MCF 10A (cell line): ENCODE measurements at places on chromosomes 5 and 9. TPM values are rescaled to one million over a fixed set of nuclear protein-coding genes. Genes with fewer than 3 reads are reported as not detected.
A peak's percentile ranks its signal among the peaks of the same experiment; 100 is the strongest.

GRCh38 chr9:70112981-70113380 is 69.3 kb downstream of the MAMDC2 start:
- H3K27ac ChIP-seq: no peak overlapping the region
- no peak overlapping the region for H3K4me3 ChIP-seq
- H3K27me3 ChIP-seq: no peaks in the 10 kb centered on the region
- DNase-seq: no peak

DNA sequence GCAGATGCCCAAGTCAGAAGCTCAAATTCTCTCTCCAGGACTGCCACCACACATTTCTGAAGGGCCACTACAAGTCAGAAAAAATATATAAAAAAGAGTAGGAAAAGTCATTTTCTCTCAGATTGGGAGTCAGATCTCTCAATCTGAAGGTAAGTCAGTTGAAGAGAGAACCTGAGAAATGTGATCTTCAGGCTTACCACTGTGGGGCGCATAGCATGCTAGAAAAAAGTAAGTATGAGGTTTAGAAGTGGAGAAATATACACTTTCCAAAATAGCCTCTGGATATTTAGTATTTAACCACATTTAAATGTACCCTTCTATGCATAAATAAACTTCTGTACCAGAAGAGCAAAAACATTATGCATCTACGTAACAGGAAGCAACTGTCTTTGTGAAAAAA is 800.7 kb upstream of the CTNND2 start:
- no peak overlapping the region for H3K4me3 ChIP-seq
- no peaks in the 10 kb centered on the region for H3K4me1 ChIP-seq
- peaks cover 5% of the 10 kb centered on the region for H3K36me3 ChIP-seq
- H3K27ac ChIP-seq: no peak overlapping the region

DNA sequence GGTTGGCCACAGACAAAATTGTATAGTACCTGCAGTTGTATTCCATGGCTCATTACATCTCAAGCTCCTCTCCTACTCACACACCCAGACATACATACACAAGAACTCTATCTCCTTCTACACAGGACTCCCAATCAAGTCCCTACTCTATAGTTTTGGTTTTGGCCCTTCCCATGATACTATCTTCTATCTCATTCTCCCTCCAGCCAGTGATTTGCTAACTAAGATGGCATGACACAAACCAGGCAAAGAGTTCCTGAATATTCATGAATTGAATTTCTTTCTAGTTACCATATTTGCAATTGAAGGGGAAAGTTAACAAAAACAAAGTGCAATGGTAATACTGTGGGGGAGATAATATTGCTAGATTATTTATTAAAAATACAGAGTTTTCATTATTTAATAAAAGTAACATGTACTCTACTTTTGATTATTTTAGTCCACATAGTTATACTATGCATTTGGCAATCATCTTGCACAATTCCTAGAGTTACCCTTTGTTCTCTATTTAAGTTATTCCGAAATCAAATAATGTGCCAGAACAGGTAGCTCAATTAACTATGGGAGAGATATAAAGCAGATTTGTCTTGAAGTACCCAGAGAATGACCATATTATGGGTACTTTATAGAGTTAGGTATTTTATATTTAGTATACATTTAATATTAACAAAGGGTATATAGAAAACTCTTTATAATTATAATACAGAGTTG is 9.6 kb upstream of the LURAP1L start:
- no peak for DNase-seq

DNA sequence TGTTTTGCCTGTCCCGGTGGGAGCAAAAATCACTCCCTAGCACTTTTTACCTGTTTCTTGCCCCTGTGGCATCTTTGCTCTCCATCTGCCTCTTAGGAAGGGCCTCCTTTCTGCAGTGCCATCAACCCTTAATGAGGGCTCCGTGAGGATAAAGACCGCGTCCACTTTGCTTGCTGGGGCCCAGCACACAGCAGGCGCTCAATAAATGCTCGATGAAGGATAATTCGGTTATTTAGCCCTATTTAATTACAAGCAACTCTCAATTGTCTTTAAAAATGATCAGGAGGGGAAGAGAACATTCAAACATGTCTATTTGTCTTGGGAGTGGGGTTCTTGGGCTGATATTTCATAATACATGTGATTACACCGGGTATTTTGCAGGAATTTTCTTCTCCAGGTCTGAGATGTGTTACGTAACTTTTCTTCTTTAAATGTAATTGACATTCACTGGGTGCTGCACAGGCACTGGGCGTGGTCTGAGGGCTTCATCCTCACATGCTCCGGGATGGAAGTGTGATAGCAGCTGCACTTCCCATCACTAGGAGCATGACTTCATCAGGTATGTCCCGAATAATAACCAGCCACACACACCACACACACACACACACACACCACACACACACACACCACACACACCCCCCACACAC is 19.8 kb upstream of the NTNG2 start:
- DNase-seq: peak; percentile 52
- peaks cover 76% of the 10 kb centered on the region for H3K27me3 ChIP-seq
- H3K27ac ChIP-seq: no peak overlapping the region

GRCh38 chr5:111532886-111533582 is 20.7 kb upstream of the STARD4 start:
- H3K27me3 ChIP-seq: no peaks in the 10 kb centered on the region
- H3K27ac ChIP-seq: no peak overlapping the region
- no peak for DNase-seq
- H3K36me3 ChIP-seq: no peaks in the 10 kb centered on the region
- peaks cover 8% of the 10 kb centered on the region for H3K4me1 ChIP-seq
- no peak overlapping the region for H3K4me3 ChIP-seq

GRCh38 chr5:147939431-147940114 is 33.2 kb upstream of the C5orf46 start:
- peak overlapping the region; percentile 8 for H3K27ac ChIP-seq
- peak; percentile 62 for DNase-seq
- H3K27me3 ChIP-seq: no peaks in the 10 kb centered on the region
- H3K4me1 ChIP-seq: peaks cover 9% of the 10 kb centered on the region
- H3K4me3 ChIP-seq: no peak overlapping the region

DNA sequence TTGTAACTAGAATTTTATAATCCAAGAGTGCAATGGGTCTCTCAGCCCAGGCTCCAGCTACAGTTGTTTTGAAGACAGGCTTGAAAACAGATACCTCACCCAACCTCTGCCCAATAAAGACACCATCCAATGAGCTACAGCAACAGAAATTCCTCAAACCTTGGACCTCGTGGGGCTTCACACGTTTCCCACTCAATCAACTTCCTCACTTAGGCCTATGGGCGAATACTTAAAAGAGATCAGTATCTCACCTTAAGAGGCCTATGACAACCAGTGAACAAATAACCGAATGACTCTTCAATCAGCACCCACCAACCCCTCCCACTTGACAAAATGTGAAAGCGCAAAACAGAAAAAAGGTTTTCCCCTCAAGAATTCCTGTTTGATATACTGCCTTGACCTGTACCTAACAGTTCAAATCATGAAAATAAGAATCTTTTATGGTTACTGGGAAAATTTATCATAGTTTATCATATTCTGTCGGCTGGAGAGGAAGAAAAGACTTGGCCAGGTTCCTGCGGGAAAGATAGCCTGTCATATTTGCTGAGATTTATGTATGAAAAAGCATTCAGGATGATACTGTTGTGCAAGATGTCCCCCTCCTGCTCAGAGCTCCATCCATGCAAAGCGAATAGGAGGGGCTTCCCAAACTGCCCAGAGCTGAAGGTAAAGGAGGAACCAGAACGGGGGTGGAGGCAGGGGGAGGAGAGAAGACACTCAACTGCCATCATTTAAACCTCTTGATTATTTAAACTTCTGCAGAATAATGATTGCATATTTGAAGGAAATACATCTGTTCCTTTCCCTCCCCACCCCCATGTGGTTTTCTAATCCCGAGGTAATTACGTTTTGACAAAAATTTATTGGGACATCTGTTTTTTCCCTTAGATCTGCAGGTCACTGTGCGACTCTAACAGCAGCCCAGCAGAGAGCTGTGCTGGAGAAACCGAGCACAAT is 256.3 kb downstream of the NFIB start:
- no peak for DNase-seq
- no peaks in the 10 kb centered on the region for H3K27me3 ChIP-seq
- H3K4me3 ChIP-seq: no peak overlapping the region
- no peaks in the 10 kb centered on the region for H3K4me1 ChIP-seq
- no peak overlapping the region for H3K27ac ChIP-seq
- H3K36me3 ChIP-seq: no peaks in the 10 kb centered on the region

DNA sequence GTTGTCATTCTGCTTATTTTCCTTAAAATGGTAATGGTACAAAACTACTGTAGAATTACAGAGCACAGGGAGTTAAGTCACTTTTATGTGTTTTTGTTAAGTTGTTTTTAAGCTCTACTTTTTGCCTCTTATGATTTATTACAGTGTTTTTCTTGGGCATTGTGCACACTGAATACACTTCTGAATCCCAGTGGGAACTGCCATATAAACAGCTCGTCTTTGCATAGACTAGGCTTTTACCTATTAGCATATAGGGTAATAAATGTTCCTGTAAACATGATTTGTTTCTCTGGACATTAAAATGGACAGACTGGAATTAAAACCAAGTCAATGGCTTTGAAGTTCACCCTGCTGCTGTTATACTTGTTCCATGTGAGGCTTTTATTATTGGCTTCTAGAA is 12.2 kb downstream of the KLF9 start:
- no peak overlapping the region for H3K27ac ChIP-seq
- H3K4me1 ChIP-seq: peaks cover 22% of the 10 kb centered on the region

DNA sequence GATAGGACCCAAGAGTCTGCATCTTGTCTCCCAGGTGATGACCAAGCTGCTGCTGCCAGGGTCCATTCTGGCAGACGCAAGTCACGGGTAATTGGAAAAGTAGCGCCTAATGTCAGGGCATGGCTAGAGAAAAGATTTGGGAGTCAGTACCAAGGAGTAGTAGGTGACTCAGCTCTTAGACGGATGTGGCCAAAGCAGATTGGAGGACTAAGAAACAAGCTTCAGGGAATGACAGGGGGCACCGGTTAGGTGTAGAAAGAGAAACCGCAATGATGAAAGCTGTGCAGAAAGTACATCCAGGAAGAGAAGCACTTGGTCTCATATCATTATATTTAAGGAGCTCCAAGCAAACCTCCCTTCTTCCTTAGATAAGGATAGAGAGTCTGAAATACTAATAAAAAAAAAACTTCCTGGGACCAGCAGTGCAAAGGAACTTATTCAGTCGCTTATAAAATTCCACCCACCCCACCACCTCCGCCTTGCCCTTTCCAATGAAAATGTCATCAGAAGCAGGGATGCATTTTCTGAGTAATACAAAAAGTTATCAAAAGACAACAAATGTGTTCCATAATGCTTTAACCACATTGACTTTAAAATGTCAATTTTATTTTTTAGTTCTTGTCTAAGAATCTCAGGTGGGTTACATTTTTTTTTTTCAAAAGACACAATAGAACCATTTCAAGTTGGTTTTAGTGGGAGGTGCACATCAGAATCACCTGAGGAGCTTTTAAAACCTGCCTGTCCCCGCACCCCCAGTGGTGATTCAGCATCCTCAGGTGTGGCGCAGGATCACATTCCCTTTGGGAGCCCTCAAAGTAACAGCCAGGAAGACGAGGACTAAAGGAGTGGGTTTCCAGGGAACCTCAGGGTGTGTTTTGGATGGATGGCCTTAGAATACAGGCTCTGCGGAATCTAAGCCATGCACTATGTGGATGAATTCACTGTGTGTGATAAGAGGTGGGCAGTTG is 31.2 kb downstream of the PTPN3 start:
- peak; percentile 92 for DNase-seq
- peaks cover 6% of the 10 kb centered on the region for H3K36me3 ChIP-seq
- peak overlapping the region; percentile 41 for H3K4me3 ChIP-seq
- H3K27ac ChIP-seq: peak overlapping the region; percentile 17
- H3K4me1 ChIP-seq: peaks cover 56% of the 10 kb centered on the region
- H3K27me3 ChIP-seq: no peaks in the 10 kb centered on the region

- H3K4me3 ChIP-seq: no peak overlapping the region
- no peaks in the 10 kb centered on the region for H3K27me3 ChIP-seq
- H3K27ac ChIP-seq: peak overlapping the region; percentile 35
- H3K36me3 ChIP-seq: peaks cover 4% of the 10 kb centered on the region
- DNase-seq: peak; percentile 55
- peaks cover 12% of the 10 kb centered on the region for H3K4me1 ChIP-seq
Measured at GRCh38 chr5:178338750-178339144, 106.1 kb upstream of the PHYKPL start.

DNA sequence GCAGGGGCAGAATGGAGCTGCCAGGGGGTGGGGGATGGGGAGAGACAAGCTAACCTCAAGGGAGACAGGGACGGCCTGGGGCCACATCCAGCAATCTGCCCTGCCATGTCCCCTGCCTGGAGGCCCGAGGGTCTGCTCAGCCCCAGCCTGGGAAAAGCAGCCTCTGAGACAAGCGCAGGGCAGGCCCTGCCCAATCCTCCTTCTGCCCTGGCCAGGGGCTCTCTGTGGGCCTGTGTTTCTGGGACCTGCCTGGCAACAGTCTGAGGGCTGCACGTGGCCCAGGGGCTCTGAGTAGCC is 13.9 kb upstream of the QSOX2 start:
- DNase-seq: no peak
- H3K27ac ChIP-seq: no peak overlapping the region
- no peaks in the 10 kb centered on the region for H3K36me3 ChIP-seq
- H3K4me3 ChIP-seq: no peak overlapping the region
- H3K4me1 ChIP-seq: peaks cover 7% of the 10 kb centered on the region

DNA sequence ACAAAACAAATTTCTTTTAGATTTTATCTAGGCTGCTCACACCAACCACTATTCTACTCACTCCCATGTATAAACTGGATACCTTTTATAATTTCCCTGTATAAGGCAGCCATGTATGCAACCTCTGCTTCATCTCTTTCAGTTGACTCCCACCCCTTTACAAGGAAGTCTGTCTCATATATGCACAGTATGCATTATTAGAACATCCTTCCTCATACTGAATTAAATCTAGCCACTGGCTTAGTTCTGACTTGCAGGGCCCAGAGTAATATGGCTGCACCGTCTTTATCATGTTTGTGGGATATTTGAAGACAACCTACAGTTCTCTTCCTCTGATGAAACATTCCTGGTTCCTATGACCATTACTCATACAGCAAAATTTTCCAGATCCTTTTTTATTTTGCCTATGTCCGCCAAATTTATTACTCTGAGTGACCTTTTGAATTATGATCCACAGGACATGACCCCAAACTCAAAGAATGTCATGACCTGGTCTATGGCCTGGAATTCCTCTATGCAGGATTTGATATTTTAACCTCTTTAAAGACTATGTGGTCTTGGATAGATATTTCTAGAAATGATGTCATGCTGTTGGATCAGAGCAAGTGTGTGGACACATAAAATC is 76.6 kb upstream of the ITGA1 start:
- no peak overlapping the region for H3K4me3 ChIP-seq
- H3K36me3 ChIP-seq: no peaks in the 10 kb centered on the region
- H3K4me1 ChIP-seq: no peaks in the 10 kb centered on the region
- no peaks in the 10 kb centered on the region for H3K27me3 ChIP-seq

PCDHGA1 gene
- 0.20 and 0.35 TPM in 2 replicates for total RNA-seq

DNA sequence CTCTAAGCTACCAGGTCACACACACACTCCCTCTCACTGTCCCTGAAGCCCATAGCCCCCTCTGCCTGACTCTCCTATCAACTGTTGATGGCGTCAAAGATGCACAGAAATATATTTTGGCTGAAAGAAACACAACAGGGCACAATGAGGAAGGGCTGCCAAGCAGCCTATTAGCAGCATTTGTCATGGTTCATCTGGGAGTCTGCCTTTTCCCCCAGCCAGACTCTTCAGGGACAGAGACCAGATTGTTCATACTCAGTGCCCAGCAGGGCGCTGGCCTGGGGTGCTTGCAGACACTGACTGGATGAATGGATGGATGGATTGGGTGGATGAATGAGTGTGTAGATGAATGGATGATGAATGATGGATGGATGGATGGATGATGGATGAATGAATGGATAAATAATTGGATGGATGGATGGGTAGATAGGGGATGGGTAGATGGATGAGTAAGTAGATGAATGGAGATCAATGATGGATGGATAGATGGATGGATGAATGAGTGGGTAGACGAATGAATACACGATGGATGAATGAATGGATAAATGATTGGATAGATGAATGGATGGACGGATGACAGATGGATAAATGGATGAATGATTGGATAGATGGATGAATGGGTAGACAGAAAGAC is 90.5 kb downstream of the ADAMTS2 start:
- no peak overlapping the region for H3K4me3 ChIP-seq
- no peaks in the 10 kb centered on the region for H3K27me3 ChIP-seq
